ENCODE measurements at places on chromosomes 5 and 9.

- no peak for DNase-seq
Measured at GRCh38 chr5:53368966-53369605, 111.3 kb upstream of the FST start.

- DNase-seq = no peak
Measured at GRCh38 chr5:167870055-167870454, 421.4 kb upstream of the WWC1 start.

- no peak for DNase-seq
Measured at GRCh38 chr5:139854029-139854605, 58.5 kb downstream of the PSD2 start.

DNA sequence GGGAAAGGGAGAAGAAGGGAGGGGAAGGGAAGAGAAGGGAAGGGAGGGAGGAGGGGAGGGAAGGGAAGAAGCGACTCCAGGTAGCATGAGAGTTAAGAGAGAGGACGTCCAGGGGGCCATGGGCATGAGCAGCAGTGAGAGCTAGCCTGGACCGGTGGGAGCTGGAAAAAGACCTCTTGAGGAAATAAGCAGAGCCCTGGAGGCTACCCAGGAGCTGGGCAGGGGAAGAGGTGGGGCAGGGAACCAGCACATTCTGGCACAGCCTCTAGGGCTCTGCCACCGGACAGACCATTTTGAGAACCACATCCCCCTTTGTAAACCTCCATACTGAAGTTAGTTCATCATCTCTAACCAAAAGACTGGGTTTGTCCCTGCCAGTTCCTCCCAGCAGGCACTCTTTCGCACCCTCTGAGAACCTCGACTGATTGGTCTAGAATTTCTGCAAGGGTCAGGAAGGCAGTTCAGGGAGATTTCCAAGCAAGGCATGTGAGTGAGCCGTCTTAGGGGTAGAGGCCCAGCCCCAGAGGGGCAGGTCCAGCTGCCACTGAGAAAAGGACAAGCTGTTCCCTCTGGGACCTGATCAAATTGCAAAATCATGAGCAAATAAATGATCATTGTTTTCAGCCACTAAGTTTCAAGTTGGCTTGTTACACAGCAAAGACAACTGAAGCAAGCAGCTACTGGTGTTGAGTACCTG lies 11.6 kb downstream of the NAIF1 start:
- no peak for DNase-seq

- no peak for DNase-seq
Measured at GRCh38 chr5:156920861-156921431, 42.1 kb downstream of the TIMD4 start.

GRCh38 chr5:171543148-171543815 lies 123.8 kb downstream of the FGF18 start:
- DNase-seq = no peak
